Chondrocyte (in vitro differentiated cells): ENCODE measurements at places on chromosomes 5 and 9. TPM values are rescaled to one million over a fixed set of nuclear protein-coding genes. Genes with fewer than 3 reads are reported as not detected.

DNA sequence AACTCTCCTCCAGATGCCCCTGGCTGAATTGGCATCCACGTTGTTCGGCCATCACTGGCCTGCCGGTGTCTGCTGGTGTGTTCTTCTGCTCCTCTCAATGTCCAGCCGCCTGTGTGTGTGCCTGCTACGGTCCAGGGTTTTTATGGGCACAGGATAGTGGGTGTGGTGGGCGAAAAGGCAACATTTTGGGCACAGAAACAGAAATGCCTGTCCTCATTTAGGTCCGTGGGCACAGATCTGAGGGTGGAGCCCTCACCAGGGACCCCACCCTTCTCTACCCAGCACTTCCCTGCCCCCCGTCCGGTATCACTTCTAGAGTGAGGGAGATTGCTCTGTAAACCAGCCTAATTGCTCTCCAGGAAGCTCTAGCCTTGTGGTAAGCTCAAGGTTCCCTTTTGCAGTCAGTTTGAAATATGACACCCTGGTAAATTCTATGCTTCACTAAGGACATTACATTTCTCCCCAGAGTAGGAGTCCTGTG lies 410.1 kb downstream of the MAT2B start:
- no peak overlapping the region for H3K27ac ChIP-seq
- no peak overlapping the region for H3K4me3 ChIP-seq
- no peak for DNase-seq

DNA sequence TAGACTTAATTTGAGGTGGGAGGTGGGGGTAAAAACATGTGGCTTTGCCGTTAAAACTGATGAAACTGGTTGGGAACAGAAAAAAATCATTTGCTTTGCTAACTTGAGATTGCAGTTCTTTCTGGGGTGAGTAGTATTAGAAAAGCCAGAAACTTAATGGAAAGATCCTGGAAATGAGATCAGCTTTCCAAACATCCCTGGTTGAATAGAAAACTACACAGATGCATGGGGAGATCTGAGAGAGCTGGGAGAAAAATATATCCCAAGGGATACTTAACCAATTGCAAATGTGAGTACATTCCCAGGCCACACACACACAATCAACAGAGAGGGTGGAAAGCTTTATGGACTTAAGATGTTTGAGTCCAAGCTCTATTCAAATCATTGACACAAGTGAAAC lies 222.3 kb downstream of the YTHDC2 start:
- H3K27me3 ChIP-seq: no peaks in the 10 kb centered on the region
- H3K27ac ChIP-seq: no peak overlapping the region
- H3K4me3 ChIP-seq: no peak overlapping the region
- H3K36me3 ChIP-seq: no peaks in the 10 kb centered on the region

SNX18 gene
- total RNA-seq: 50.4 to 74.2 TPM (median 73.2 TPM) in 3 replicates

GRCh38 chr5:114477816-114478334 lies 116.0 kb downstream of the KCNN2 start:
- no peaks in the 10 kb centered on the region for H3K4me1 ChIP-seq
- no peak for DNase-seq
- no peaks in the 10 kb centered on the region for H3K36me3 ChIP-seq
- H3K27ac ChIP-seq: no peak overlapping the region
- H3K27me3 ChIP-seq: no peaks in the 10 kb centered on the region

- peak overlapping the region; percentile 80 for H3K27ac ChIP-seq
- peak overlapping the region; percentile 14 for H3K4me3 ChIP-seq
- no peaks in the 10 kb centered on the region for H3K36me3 ChIP-seq
- DNase-seq: no peak
- no peaks in the 10 kb centered on the region for H3K27me3 ChIP-seq
These were observed 82.6 kb downstream of the GLDC start for GRCh38 chr9:6562871-6563430.

- H3K27ac ChIP-seq: no peak overlapping the region
- H3K36me3 ChIP-seq: peaks cover 7% of the 10 kb centered on the region
- H3K4me3 ChIP-seq: no peak overlapping the region
- no peaks in the 10 kb centered on the region for H3K27me3 ChIP-seq
- peaks cover 6% of the 10 kb centered on the region for H3K4me1 ChIP-seq
These were observed 37.8 kb downstream of the CWC27 start for GRCh38 chr5:64806537-64806936.

- H3K36me3 ChIP-seq: peaks cover 2% of the 10 kb centered on the region
- peaks cover 49% of the 10 kb centered on the region for H3K4me1 ChIP-seq
- DNase-seq: no peak
- H3K27ac ChIP-seq: peak overlapping the region; percentile 68
- H3K27me3 ChIP-seq: no peaks in the 10 kb centered on the region
- H3K4me3 ChIP-seq: no peak overlapping the region
These were observed 46.7 kb downstream of the FNBP1 start for GRCh38 chr9:129996161-129996830.

SARDH gene
- total RNA-seq: 0.74 to 1.2 TPM in 2 of 3 replicates, not detected in the other

DNA sequence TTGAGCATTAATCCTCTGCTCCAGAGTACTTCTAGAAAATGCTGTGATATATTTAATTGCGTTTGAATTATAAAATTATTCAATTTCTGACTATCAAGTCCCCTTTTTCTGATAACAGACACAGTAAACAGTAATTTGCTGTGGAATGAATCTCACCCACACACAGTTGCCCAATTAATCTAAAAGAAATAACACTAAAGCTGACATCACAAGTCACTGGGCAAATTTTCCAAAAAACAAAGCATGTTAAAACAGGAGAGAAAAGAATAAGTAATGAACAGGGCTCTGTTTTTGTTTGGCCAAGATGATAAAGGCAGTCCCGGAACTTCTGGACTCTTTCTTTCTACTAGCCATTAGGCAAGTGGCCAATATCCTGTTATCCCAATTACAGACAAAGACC lies 56.5 kb downstream of the SLC27A6 start:
- H3K27me3 ChIP-seq: peaks cover 23% of the 10 kb centered on the region
- DNase-seq: no peak
- H3K4me3 ChIP-seq: no peak overlapping the region
- H3K4me1 ChIP-seq: no peaks in the 10 kb centered on the region
- no peaks in the 10 kb centered on the region for H3K36me3 ChIP-seq

- no peak for DNase-seq
- H3K4me3 ChIP-seq: no peak overlapping the region
- peaks cover 1% of the 10 kb centered on the region for H3K36me3 ChIP-seq
- peaks cover under 1% of the 10 kb centered on the region for H3K4me1 ChIP-seq
- no peaks in the 10 kb centered on the region for H3K27me3 ChIP-seq
These were observed 32.4 kb downstream of the AHRR start for GRCh38 chr5:353612-354580.

ROR2 gene
- 16.0 to 19.4 TPM (median 18.6 TPM) in 3 replicates for total RNA-seq

CARTPT gene
- total RNA-seq: not detected in 3 replicates

- peaks cover 5% of the 10 kb centered on the region for H3K4me1 ChIP-seq
- H3K27me3 ChIP-seq: no peaks in the 10 kb centered on the region
- H3K4me3 ChIP-seq: no peak overlapping the region
- H3K27ac ChIP-seq: no peak overlapping the region
- H3K36me3 ChIP-seq: peaks cover 36% of the 10 kb centered on the region
These were observed 12.3 kb downstream of the ZCCHC9 start for GRCh38 chr5:81313686-81314085.

DNA sequence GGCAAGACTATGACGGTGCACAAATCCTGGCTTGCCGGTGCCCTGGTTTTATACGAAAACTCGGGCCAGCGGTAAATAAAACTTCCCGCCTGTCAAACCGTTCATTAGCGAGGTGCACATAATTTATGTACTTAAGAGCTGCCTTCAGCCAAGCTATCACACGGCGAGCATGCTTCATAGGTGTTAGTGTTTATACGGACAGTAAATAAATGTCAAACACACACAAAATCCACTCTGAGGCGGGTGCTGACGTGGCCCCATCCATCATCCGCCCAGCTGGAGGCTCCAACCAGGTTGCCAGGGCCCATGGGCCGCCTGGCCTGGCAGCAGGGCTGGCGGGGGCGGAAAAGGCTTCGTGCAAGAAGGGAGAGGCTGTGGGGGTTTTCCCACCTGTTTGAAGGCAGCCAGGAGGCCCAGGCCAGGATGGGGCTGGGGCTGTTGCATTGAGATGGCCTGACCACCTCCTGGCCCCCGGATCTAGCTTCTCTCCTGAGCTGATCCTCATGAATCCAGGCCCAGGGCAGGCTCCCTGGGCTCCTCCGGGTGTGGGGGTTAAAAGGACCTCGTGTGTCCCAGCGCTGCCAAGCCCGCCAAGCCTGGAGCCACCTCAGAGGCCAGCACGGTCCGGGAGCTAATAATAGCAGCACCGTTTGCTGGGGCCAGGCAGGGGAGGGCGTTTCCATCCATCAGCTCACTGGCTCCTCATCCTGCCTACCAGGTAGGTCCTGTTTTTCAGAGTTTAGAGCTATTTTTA lies 43.2 kb downstream of the BARX1 start:
- no peaks in the 10 kb centered on the region for H3K36me3 ChIP-seq
- H3K27me3 ChIP-seq: peaks cover 32% of the 10 kb centered on the region
- no peak for DNase-seq
- no peaks in the 10 kb centered on the region for H3K4me1 ChIP-seq
- no peak overlapping the region for H3K4me3 ChIP-seq
- H3K27ac ChIP-seq: no peak overlapping the region

DNA sequence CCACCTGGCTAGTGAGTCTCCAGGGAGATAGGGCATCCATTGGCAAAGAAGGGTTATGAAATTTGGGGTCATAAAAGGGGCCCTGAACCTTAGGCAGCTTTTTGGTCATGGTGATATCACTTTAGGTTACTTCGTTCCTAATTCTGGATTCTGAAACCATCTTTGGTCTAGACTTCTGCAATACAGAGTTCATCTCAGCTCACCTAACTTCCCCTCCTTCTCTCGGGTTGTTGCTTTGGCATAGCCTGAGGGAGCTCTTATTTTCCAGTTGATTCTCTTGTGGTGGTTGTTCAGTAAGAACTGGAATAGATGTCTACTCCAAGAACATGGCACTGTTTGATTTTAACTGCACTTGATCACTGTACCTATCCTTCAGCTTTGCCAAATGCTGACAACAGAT lies 148.9 kb upstream of the RUSC2 start:
- peak overlapping the region; percentile 82 for H3K27ac ChIP-seq
- peaks cover 28% of the 10 kb centered on the region for H3K4me1 ChIP-seq
- no peak for DNase-seq
- H3K27me3 ChIP-seq: no peaks in the 10 kb centered on the region

- no peak overlapping the region for H3K4me3 ChIP-seq
These were observed 280.4 kb upstream of the PTGER4 start for GRCh38 chr5:40399349-40399748.

PAPPA gene
- total RNA-seq: 143 to 222 TPM (median 219 TPM) in 3 replicates

DNA sequence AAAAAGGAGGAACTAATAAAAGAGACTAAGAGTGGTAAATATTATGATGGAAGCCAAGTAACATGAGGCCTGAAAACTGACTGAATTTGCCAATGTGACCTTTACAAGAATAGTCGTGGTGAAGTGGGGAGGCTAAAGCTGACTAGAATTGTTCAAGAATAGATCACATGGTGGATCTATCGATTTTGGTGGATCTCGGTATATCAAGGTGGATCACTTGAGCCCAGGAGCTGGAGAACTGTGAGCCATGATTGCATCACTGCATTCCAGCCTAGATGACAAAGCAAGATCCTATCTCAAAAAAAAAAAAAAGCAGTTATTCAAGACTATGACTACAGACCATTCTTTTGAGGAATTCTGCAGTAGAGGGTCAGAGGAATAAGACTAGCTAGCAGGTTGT lies 15.1 kb downstream of the ERMP1 start:
- no peak for DNase-seq
- peaks cover 4% of the 10 kb centered on the region for H3K4me1 ChIP-seq
- no peaks in the 10 kb centered on the region for H3K27me3 ChIP-seq
- H3K27ac ChIP-seq: no peak overlapping the region

- H3K36me3 ChIP-seq: peaks cover 7% of the 10 kb centered on the region
- H3K4me3 ChIP-seq: no peak overlapping the region
- no peak overlapping the region for H3K27ac ChIP-seq
- no peaks in the 10 kb centered on the region for H3K4me1 ChIP-seq
- H3K27me3 ChIP-seq: no peaks in the 10 kb centered on the region
These were observed 48.2 kb downstream of the KIF2A start for GRCh38 chr5:62354028-62354874.

DNA sequence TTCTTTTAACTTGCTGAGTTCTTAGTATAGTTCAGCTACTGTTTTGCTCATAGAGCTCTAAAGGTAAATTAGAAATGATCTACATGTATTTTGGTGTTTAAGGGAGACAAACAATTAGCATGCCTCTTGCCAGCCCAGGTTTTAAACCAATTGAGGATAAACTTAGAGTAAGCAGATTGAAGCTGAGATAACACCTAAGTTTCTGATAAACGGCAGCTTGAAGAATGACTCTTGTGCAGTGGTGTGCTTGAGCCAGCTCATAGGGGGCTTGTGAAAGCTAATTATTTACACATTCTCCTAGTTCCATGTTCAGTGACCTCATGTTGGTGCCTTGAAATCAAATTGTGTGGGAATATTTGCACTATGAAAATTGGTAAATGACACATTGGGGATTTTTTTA lies 193.0 kb downstream of the PRR16 start:
- no peaks in the 10 kb centered on the region for H3K36me3 ChIP-seq
- no peaks in the 10 kb centered on the region for H3K4me1 ChIP-seq
- no peak overlapping the region for H3K4me3 ChIP-seq
- H3K27ac ChIP-seq: no peak overlapping the region
- no peak for DNase-seq

GRCh38 chr5:14673443-14673842 lies 8.9 kb downstream of the OTULIN start:
- no peak for DNase-seq
- H3K4me3 ChIP-seq: no peak overlapping the region
- H3K4me1 ChIP-seq: peaks cover 71% of the 10 kb centered on the region
- H3K27ac ChIP-seq: no peak overlapping the region

- peaks cover 76% of the 10 kb centered on the region for H3K27me3 ChIP-seq
- H3K4me1 ChIP-seq: peaks cover 17% of the 10 kb centered on the region
These were observed 17.8 kb downstream of the CDKN2A start for GRCh38 chr9:21976334-21976875.

GRCh38 chr5:113031557-113031956 lies 55.0 kb downstream of the DCP2 start:
- DNase-seq: no peak
- no peak overlapping the region for H3K27ac ChIP-seq
- H3K4me3 ChIP-seq: no peak overlapping the region
- peaks cover 12% of the 10 kb centered on the region for H3K36me3 ChIP-seq
- peaks cover 14% of the 10 kb centered on the region for H3K4me1 ChIP-seq
- no peaks in the 10 kb centered on the region for H3K27me3 ChIP-seq

- no peak for DNase-seq
- H3K4me3 ChIP-seq: no peak overlapping the region
- H3K36me3 ChIP-seq: no peaks in the 10 kb centered on the region
- H3K27ac ChIP-seq: no peak overlapping the region
- peaks cover 12% of the 10 kb centered on the region for H3K4me1 ChIP-seq
These were observed 611.0 kb upstream of the KLF4 start for GRCh38 chr9:108100571-108100970.

ARL10 gene
- total RNA-seq: 24.5 to 37.8 TPM (median 33.7 TPM) in 3 replicates

DNA sequence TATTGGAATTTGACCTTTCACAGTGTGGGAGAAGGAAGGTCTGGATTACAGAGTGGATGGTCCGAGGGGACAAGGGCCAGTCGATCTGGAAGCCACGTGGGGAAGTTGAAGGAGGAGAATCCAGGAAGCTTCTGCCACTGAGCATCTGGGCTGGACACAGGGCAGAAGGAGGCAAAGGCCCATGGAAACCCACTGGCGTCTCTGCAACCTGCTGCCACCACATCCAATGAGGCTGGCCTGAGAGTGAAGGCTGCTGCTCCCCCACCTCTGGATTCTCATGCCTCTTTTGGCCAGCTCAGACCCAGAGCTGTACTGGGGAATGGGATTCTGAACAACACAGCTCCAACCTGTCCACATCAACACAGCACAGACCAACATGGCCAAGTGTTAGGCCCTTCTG lies 48.9 kb upstream of the BOD1 start:
- H3K4me3 ChIP-seq: no peak overlapping the region
- H3K27ac ChIP-seq: no peak overlapping the region
- no peak for DNase-seq
- H3K27me3 ChIP-seq: no peaks in the 10 kb centered on the region
- H3K36me3 ChIP-seq: no peaks in the 10 kb centered on the region
- H3K4me1 ChIP-seq: peaks cover 9% of the 10 kb centered on the region

HEMGN gene
- not detected in 3 replicates for total RNA-seq

GPR21 gene
- total RNA-seq: 3.9 to 5.5 TPM (median 4.8 TPM) in 3 replicates
